ENCODE measurements at places on chromosomes 2 and 18.

DNA sequence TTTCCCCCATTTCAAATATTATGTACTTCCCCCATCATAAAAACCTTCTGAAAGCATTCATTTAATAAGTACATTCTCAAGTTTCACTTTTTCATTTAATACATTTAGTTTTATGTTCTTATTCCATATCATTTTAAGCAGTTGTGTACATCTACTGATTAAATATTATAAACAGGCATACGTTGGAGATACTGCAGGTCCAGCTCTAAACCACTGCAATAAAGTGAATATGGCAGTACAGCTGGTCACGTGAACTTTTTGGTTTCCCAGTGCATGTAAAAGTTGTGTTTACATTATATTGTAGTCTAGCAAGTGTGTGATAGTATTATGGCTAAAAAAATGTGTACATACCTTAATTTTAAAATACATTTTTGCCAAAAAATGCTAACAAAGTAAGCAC is 48.7 kb downstream of the TET3 start:
- DNase-seq: no peak

GRCh38 chr2:237549643-237550415 is 16.5 kb upstream of the PRLH start:
- DNase-seq: no peak

- DNase-seq: no peak
Measured at GRCh38 chr2:157339965-157340655, 14.5 kb upstream of the ERMN start.

DNA sequence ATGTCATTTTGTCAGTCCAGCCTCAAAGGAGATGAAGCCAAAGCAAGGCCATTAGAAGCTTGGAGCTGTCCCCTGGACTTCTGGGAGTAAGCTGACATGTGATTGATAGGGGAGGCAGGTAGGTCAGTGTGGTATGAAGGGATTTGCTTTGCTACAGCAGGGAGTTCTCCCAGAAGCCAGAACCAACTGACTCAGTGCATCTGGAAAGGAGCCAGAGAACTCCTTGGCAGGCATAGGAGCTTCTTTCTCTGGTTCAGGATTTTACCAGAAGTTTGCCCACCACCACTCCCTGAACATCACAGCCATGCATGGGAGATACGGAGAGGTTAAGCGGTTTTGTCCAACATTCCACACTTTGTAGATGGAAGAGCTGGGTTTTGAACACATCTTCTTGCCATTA is 24.5 kb upstream of the KCNE4 start:
- DNase-seq: no peak

GRCh38 chr2:134142903-134143302 is 111.0 kb upstream of the MGAT5 start:
- no peak for DNase-seq

- DNase-seq: no peak
Measured at GRCh38 chr2:183057333-183057985, 19.2 kb upstream of the NCKAP1 start.

DNA sequence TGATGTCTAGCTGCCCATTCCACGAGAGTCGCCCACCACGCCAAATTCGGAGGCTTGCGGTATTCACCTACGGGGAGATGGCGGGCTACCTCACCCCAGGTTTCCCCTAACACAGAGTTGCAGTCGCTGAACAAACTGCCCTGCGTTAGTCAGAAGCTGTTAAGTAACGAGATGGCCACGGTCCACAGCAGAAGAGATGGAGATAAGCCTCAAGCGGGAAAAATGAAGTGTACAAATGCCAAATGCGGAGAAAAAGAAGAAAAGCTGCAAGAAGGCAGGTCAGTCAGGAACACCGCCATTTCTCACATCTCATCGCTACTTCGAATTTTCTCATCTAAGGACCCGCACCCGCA is 425 bp downstream of the ASB3 start:
- DNase-seq: no peak

DNA sequence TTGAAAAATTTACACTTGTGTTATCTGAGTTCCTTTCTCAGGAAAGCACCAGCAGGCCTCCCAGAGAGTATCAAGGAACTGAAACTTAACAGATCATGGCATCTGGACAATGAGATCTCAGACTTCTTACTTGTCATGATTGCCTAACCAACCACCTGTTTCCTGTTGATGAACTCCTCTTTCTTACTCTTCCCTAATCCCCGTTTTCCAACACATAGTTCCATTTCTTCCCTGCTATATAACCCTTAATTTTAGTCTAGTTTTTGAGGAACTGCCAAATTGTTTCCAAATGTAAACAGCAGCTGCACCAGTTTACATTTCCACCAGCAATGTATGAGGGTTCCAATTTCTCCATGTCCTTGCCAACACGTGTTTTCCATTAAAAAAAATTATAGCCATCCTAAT is 6.1 kb upstream of the FAM171B start:
- DNase-seq: no peak

- no peak for DNase-seq
Measured at GRCh38 chr2:69375494-69376353, 11.3 kb downstream of the GFPT1 start.

DNA sequence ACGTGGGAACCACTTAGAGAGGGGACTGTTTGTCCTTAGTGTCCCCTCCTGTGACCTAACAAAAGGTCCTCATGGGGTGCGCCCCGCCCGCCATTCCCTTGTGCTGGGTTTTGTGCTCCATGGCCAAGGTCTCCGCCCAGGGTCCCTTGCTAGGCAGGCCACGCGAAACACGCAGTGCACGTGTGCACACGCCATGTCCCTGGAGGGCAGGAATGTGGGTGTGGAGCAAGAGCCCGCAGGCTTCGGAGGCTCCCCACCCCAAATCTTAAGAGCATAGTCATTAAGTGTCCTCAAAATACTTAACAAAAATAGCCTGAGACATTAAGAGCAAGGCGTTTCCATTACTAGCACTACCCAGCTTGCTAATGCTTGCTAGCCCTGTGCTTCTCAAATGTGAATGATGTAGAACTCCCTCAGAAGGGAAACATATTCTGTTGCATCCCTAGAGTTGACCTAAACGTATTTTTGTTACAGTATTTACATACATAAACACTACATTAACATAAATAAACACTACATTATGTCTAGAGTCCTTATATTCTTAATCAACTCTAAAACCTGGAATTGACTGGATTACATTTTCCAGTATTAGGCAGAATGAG is 117.6 kb upstream of the APCDD1 start:
- no peak for DNase-seq

GRCh38 chr2:149677416-149677815 is 89.8 kb upstream of the MMADHC start:
- no peak for DNase-seq

GRCh38 chr2:11417946-11418585 is 47.9 kb downstream of the E2F6 start:
- DNase-seq: no peak

DNA sequence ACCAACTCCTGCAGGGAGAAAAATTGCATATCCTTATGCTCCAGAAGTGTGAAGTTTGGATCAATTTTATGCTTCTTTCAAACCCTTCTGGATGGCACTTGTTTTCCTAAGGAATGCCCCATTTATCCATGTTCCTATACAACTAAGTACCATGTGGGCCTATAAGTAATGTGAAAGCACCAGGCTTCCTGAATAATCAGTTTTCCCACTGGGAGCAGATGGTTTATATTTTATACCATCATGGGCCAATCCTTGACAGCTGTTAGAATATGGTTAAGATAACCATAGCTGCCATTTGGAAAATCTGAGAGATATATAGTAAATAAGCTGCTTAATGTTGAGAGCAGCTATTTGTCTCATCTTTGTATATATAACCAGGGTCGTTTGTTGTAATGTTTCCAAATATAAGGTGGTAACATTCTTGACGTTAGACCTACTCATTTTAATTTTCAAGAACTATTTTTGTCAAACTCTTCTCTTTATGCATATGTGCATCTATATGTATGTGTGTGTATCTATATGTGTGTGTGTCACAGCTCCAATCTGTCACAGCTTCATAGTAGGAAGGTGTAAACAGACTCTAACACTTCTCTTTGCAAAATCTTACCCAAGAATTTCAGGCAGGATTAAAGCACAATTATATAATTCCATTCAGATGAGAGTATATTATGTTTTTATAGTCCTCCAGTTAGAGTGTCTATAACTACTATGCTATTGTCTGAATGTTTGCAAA is 458.7 kb upstream of the GCFC2 start:
- no peak for DNase-seq

GRCh38 chr2:148416248-148416647 is 228.3 kb upstream of the EPC2 start:
- DNase-seq: no peak

DNA sequence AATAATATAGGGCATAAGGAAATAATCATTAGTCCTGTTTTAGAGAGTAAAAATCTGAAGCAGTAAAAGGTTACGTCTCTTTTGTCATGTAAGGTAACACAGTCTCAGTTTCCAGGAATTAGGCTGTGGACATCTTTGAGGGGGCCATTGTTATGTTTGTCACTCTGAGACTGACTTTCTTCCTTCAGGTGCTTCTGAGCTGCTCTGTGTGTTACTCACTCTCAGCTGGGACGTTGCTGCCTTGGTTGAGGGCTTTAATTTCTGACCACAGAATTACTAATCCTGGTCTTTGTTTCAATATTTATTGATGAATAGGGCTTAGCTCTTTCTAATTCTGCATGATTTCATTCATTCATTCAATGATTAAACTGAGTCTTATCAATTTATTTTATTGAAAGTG is 55.9 kb upstream of the SLC38A11 start:
- no peak for DNase-seq

- DNase-seq: no peak
Measured at GRCh38 chr18:44325903-44326635, 354.6 kb upstream of the SETBP1 start.

- DNase-seq: no peak
Measured at GRCh38 chr2:32969444-32970162, 22.9 kb downstream of the LTBP1 start.

DNA sequence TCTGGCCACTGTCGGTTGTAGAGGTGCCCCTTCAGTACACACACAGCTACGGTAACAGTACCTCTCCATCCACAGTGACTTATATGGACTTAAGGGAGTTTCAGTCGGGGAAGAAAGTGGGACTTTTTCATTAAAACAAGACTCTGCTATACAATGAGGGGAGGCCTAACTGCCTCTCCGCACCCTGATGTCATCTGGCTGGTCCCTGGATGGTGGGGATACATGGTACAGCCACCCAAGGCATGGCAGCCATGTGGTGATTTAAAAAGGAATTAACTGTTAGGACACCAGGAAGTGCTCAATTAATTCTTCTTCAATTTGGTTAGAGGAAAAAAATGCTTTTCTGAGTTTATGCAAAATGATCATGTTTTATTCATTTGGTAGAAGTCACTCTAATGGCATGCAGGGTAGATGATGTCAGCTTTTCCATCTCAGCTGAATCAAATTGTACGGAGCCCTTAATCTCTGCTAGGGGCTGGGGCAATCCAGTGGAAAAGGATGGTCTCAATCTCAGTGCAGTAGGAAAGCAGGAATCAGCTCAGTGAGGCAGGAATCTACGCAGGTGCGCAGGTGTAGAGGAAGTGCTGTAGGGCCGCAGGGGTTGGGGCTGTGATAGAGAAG is 243.9 kb downstream of the PRKCE start:
- DNase-seq: no peak

DNA sequence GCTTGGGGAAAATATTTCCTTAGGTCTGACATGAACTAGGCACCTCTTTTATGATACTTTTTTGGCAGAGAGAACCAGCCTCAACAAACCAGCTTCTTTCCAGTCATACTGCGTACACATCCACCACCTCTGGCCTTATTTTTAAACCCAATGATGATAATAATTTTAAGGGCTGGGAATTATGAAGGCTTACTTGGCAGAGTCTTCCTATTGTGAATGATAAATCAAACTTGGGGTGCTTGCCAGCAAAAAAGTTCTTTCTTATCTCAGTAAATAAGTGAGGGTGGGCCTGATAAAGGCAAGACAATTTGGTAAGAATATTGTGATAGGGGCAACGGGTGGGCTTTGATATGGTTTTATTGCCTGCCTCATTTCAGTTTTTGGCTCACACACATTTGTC is 1230.2 kb upstream of the ZEB2 start:
- no peak for DNase-seq

GRCh38 chr2:95061601-95062183 is 36.2 kb downstream of the MAL start:
- DNase-seq: no peak

DNA sequence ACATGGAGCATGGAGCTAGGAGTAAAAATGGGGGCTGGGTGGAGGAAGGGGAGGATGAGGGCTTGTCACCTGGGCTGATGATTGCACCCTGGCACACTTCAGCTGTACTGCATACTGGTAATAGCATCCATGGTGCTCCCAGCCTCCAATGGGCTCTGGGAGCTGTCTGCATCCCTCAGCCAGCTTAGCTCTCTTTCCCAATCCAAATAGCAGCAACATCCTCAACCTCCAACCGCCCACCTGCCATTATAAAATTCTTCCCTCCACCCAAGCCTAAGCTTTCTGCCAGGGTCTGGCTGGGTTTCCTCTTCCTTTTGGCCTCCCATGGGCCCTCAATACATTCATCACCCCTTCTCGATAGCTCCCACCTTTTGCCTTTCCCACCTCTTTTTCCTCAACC is 110.1 kb downstream of the LYPD1 start:
- DNase-seq: no peak

- DNase-seq: no peak
Measured at GRCh38 chr2:38534746-38535403, 67.9 kb downstream of the HNRNPLL start.

- no peak for DNase-seq
Measured at GRCh38 chr2:688504-689076, 11.4 kb upstream of the TMEM18 start.

GRCh38 chr18:14928396-14928795 is 180.4 kb downstream of the ANKRD30B start:
- no peak for DNase-seq

- DNase-seq: no peak
Measured at GRCh38 chr18:48340560-48340959, 68.6 kb downstream of the ZBTB7C start.

DNA sequence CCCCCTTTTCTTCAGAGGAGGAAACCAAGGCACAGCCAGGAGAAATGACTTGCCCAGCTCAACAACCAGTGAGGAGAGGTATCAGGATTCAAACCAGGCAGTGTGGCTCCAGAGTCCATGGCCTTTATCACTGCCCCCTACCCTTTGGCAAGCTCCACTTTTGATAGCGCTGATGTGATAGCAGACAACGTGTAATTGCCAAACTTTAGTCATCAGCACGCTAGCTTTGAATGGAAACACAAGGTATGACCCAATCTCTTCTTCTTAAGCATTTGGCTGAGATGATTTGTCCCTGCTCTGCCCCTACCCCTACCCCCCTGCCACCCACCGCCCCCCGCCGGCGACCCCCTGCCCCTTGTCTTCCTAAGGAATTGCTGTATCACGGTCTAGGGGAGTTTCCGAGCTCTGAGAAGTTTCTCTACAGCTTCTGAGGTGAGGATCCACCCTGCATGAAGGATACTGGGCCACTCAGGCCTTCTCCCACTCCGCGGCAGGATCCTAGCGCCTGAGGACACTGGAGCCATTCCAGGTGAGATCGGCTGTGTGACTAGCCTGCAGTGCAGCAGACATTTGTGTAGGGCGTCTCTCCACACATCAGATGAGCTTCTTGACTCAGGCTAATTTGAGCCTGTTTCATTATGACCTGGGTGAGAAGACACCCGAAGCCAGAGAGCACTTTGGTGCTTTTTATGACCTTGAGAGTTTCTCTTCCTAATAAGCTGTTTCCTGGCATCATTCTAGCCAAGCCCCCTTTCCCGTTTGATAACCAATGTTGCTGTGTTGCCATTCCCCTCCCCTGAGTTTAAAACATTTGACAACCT is 75.1 kb upstream of the MAP4K4 start:
- no peak for DNase-seq

- DNase-seq: no peak
Measured at GRCh38 chr2:63654959-63655358, 66.2 kb downstream of the MDH1 start.

- DNase-seq: no peak
Measured at GRCh38 chr2:110688594-110689091, 10.8 kb upstream of the BUB1 start.

Measured in stimulated activated CD4-positive, alpha-beta T cell treated with anti-CD3 and anti-CD28 coated beads, TNF-alpha, amount 100 ng/mL, for 1 hour (primary cell).